ENCODE measurements at places on chromosomes 4 and X.

GRCh38 chr4:101596781-101597552 lies 193.6 kb upstream of the BANK1 start:
- peak; percentile 30 for DNase-seq

DNA sequence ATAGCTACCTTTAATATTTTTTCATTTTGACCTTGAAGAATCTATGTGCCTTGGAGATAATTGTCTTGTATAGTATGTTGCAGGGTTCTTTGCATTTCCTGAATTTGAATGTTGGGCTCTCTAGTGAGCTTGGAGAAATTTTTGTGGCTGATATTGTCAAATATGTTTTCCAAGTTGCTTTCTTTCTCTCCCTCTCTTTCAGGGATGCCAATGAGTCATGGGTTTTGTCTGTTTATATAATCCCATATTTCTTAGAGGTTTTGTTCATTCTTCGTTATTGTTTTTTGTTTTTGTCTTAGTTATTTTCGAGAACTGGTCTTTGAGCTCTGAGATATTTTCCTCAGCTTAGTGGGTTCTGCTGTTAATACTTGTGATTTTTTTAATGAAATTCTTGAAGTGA lies 20.7 kb downstream of the RAB40AL start:
- DNase-seq: no peak

DNA sequence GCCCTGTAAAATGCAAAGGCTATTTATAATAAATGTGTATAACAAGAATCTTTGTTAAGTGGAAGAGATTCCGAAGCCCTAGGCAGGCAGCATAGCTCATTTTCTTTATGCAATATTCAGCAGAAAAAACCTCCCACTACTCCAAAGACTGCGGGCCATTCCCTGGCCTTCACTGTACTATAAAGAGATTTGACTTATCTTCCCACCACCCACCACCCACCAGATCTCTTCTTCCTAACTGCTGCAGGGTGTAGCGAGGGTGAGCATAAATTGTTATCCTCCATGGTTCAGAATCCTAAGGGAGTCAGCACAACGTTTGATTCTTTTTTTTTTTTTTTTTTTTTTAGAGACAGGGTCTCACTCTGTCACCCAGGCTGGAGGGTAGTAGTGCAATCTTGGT lies 114.8 kb downstream of the NSUN7 start:
- no peak for DNase-seq

- DNase-seq: no peak
Measured at GRCh38 chr4:39435659-39436563, 22.8 kb downstream of the RPL9 start.

DNA sequence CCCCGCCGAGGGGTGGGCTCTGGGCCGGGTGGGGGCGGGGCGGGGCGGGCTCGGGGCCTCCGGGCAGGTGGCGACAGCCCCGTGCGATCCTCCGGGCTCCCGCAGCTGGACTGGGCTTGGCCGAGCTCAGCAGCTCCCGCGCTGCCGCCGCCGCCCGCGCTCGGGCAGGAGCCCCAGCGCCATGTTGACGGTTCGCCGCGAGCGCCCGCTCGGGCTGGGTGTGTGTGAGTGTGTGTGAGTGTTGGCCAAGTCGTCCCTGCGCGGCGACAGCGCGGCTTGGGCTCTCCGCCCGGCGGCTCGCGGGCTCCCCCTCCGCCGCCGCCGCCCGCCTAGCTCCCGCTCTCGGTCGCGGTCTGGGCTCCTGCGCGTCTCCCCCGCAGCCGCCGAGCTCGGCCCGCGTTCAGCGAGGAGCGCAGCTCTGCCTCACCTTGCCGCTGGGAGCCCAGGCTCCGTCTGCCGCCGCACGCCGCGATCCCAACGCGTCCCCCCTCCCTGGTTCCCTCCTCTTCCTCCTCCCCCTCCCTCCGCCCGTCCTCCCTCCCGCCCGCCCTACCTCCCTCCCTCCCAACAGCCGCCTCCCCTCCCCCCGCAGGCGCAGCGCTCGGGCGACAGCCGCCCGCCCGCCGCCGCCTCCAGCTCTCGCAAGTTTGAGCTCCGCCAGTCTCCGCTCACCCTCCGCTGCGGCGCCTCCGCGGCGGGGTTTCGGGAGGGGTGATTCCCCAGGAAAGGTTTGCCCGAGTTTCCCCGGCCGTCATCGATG lies at the start of gene BCOR:
TSS of gene BCOR (minus strand) at position 455 of the 760 bp plus-strand sequence. CDS start 20,029 bp downstream, outside the sequence.
- DNase-seq: no peak

DNA sequence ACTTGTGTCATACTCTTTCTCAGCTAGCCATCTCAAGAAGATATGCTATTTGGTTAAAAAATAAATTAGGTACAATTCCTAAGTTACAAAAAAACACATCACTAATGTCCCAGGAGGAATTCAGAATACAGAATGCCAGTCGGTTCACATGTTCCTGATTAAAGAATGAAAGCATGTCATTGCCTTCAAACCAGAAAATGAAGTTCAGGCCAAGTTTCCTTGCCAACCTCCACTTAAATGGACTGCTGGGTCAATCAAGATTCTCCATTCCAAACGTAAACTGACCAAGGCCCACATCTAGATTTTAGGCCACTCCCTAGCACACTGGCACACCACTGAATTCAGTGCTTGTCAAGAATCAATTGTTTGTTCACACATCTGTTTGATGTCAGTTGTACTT lies 6.5 kb downstream of the PIGA start:
- no peak for DNase-seq

- DNase-seq: no peak
Measured at GRCh38 chr4:84058201-84058600, 440.9 kb downstream of the NKX6-1 start.

GRCh38 chrX:68588602-68589371 lies 58.7 kb upstream of the STARD8 start:
- DNase-seq: no peak

DNA sequence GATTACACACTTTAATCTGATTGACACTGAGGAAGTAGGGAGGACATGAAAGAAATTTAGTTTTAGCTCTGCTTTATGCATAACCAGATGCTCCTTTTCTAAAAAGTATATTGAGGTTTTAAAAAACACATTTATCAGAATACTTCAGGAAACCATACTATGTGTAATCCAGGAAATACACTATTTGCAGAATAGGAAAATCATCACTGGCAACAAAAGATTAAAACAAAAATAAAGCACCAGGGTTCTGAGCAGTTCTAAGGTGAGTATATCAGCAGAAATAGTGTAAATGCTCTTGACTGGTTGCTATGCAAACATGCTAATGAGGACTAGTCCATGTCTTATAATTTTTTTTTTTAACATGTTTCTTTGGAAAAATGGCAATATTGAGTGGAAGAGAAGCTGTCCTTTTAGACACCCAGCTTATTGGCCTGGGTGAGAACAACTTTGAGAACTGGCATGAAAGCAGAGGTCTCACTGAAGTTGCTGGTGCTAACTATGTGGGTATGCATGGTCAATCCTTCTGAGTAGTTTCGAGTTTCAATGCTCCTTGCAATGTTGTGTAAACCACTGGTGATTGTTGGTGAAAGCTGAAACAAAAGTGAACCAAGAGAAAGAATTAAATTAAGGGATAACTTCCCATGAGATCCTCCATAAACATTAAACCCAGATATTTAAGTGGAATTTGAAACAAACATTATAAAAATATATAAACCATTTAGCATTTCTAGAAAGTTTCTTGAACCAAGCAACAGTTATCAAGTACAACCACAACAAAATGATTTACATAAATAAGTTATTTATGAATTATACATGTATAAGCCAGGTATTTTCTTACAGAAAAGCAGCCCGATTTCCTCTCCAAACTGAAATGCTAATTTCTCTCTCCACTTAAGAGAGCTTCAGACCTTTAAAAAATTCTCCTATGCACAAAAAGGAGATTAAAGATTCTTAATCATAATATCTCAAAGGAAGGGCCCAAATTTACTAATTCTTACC lies 20.4 kb upstream of the SCD5 start:
- no peak for DNase-seq

DNA sequence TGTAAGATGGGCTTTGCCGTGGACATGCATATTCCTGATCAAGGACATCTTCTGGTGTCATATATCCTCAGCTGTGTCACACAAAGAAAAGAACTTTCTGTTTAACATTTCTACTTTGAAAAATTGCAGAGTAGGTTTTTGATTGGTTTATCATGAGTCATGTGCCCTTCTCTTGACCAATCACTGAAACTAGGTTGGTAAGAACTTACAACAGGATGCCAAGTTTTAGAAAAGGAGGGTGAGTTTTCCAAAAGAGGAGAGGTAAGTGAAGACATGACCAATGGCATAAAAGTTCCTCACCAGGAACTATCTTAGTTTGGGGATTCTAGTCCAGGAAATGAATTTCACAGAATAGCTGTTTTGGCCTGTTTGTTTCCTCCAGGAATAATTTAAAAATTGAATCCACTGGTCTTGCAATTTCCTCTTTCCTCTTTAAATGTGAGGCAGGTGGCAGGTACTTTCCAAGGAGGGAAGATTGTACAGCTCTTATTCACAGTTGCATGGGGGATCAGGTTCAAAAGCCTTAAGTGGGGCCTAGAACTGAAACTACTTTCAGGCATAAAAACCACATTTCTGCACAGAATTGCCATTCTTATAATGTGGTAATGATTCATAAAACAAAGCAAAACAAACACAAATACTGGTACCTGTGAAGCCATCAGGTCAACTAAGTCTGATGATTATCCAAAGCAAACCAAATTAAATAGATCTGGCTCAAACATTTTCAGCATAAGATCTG lies 1114.5 kb upstream of the LCORL start:
- DNase-seq: no peak

DNA sequence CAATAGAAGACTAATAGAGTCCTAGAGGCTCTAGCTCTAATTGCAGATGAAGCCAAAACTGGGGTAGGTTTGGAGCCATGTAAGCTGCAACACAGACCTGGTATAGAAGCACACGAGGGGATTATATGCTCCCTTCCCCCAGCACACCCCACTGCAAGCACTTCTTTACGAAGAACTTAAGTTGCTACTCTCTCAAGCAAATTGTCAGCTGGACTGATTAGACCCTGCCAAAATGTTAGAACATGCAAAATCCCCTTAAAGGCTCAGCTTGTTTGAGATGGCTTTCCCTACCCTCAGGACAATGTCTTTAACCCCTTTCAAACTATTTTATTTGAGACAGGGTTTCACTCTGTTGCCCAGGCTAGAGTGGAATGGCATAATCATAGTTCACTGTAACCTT lies 4.7 kb upstream of the KIAA1210 start:
- no peak for DNase-seq
